ENCODE measurements at places on chromosomes 11 and 22.

DNA sequence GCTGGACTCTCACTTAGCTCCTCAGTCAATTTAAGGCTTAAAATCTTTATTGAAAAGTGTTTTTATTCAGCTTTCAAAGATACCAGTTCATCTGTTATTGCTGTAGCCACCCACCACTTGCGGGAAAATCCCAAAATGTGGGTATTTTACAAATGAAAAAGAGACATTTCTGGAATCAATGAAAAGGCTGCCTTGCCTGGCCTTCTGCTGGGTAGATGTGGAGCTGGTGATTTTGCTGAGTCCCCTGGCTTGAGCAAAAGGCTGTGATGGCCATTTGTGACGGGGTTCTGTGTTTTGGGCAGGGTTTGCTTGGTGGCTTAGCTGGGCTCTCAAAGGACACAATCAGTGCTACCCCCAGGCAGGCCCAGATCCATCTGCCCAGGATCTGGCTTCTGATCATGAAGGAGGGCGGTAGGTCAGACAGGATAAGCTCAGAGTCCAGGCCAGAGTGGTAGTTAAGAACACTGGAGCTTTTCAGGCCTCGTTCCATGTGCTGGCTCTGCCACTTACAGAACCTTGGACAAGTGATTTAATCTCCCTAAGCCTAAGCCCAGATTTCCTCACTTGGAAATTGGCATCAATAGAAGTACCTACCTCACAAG is 36.1 kb downstream of the UBASH3B start:
- DNase-seq = no peak

DNA sequence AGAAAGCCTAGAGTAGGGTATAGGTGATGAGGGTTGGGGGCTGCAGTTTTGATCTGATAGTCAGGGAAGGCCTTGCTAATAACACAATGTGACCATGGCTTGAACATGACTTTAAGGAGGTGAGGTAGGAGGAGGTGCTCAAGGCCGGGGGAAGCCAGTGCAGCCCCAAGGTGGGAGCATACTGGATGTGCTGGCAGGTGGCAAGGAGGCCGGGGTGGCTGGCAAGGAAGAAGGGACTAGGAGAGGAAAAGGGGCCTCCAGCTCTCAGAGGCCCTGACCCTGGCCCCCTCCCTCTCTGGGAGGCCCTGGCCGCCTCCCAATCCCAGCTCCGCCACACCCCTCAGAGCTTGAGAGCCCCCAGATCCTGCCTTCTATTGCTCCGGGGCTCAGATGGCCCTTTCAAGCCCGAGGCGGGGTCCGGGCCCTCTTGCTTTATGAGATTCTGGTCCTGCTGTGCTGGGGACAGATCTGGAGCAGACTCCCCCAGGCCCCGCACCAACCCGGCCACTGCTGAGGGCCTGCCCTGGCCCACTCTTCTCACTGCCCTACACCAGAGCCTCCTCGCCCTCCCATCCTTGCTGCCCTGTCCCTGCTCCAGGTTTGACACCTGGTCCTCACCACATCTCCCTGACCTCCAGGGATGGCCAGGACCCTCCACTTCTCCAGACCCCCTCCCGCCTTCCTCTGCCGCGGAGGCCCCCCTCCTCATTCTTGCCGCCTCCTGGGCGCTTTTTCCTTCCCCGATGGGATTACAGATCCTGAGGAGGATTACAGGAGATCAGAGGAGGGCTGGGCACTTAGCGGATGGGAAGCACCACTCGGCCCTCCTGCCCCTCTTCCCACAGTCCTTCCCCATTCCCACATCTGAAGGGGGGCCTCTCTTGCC is 1.8 kb downstream of the PITPNM1 start:
- DNase-seq = no peak

- DNase-seq = peak; percentile 64
These were observed 76.2 kb upstream of the TTLL12 start for GRCh38 chr22:43262990-43263644.

GRCh38 chr11:115691030-115691429 is 186.8 kb upstream of the CADM1 start:
- DNase-seq = no peak

GRCh38 chr11:117819096-117820040 is 5.2 kb downstream of the FXYD2 start:
- peak; percentile 55 for DNase-seq

DNA sequence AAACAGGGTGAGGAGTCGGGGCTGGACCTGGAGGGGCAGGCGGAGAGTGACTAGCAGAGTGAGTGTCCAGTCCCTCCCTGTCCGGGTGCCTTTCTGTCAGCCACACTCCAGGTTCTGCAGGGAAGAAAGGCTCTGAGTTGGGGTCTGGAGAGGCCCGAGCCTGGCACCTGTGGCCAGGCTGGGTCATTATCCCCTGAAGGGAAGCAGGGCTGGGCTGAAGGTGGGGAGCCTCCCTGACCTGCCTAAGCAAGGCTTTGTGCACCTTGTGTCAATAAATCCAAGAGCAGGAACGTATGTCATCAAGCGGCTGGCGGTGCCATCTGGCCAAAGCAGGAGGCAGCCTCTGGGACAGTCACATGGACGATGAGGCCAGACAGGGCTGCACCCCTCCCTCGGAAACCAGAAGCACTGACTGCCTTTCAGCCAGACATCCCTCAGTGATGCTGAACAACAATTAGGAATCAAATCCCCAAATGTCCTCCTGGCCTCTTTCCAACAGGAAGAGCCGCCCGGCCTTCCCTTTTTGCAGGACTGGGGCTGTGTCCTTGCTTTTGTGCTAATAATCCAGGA is 73.9 kb upstream of the FGF3 start:
- DNase-seq = no peak

GRCh38 chr11:117273550-117274289 is 17.4 kb upstream of the BACE1-AS start:
- DNase-seq = no peak

- no peak for DNase-seq
These were observed 6.3 kb downstream of the GRIK4 start for GRCh38 chr11:120517801-120518291.

DNA sequence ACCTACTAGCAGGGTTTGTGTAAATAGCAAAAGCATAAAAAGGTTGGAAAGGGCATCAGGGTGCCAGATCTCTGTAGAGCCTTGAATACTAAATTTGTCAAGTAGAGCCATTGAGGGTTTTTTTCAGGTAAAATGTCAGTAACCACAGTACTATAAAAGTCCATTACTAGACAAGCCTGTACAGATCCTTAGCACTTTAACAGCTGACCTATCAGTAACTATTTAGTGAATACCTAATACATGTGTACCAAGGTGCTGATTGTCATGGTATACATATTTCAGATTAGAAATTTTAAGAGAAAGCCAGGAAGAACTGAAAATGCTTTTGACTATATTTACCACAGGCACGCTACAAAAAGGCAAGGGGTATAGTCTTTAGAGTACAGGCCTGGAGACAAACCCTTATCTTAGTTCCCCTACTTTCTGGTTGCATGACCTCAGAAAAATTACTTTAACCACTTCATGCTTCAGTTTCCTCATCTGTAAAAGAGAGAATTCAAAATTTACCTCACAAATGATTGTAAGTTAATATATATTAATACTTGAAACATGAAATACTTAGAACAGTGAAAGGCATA is 57.9 kb downstream of the RAB38 start:
- DNase-seq = no peak

GRCh38 chr11:17596711-17597110 is 49.7 kb downstream of the OTOG start:
- DNase-seq = no peak

GRCh38 chr11:126207896-126208295 is 3.6 kb downstream of the RPUSD4 start:
- no peak for DNase-seq

DNA sequence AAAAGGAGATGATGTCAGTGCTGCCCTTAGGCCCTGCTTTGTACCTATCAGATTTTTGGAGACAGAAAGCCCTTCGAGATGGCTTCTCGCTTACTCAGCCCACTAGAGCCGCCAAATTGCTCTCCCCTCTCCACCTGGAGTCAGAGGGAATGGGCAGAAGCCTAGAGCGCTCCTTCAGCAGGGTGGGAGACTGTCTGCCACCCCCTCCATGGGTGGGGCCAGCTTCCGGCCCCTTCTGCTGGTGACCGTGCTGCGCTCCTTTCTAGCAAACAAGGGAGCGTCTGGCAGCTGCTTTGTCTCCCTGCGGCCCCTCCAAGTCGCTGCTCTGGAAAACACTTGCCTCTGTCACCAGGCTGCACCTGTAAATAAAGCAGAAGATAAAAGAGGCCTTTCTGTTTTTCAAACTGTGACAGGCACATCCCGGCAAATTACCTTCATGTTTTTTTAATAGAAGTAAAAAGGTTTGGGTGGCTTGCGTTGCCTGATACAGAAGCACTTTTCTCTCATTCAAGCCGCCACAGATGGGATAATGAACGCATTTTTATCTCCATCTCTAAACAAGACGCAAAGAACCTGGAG is 145.7 kb upstream of the NECTIN1 start:
- DNase-seq = no peak

- no peak for DNase-seq
These were observed 2.2 kb upstream of the PHLDA2 start for GRCh38 chr11:2931420-2931746.

DNA sequence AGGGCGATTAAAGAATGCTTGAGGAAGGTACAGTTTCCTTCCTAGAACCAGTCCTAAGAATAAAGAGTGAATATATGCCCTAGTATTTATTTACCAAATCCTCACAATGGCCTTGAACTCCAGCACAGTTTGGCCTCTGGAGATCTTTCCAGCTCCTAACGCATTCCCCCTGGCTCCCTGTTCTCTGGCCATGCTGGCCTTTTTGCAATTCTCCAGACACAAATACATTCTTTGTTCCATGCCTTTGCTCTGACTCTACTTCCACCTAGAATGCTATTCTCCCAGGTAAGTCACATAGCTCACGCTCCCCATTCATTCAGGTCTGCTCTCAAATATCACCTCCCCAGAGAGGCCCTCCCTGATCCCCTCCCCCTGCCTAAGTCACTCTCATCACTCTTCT is 3.7 kb upstream of the DGKZ start:
- DNase-seq = no peak

DNA sequence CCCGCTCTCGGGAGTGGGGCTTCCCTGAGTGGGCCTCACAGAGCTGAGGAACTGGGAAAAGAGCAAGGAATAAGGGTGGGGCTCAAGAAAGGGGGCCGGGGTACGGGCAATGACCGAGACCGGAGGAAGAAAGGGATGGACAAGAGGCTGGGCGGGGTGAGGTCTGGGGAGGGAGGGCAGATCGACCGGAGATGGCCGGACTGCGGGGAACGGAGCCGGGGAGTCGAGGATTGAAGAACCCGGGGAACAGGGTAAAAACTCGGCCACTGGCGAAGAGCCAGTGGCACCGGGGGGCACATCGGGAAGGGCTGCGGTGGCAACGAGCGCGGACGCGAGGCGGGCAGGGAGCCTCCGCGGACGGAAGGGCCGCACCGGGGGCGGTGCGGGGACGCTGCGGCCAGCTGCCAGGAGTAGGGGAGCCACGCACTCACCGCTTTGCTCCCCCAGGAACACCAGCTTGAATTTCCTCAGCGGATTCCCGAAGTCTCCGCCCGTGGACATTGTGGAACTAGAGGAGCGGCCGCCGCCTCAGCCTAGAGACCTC is 667 bp downstream of the RAB6A start:
- peak; percentile 41 for DNase-seq

GRCh38 chr11:114307524-114308203 is 11.5 kb downstream of the NNMT start:
- DNase-seq = no peak

DNA sequence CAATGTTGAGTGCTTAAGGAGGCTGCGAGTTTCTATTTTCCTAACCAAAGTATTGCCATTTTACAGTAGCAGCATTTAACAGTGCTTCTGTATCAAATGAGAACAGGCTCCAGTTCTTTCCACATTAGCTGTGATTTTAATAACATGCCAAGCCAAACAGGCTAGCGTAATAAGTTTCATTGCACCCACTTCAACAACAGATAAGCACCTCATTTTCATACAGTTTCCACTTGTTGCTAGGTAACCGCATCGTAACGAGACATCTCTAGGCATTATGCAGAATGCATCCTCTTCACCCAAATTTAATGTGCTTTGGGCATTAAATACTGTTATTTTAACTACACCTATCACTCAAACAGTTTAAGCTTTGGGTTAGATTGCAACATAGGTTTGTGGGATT is 79.0 kb downstream of the CADM1 start:
- DNase-seq = no peak

GRCh38 chr22:40328546-40329456 is 17.5 kb upstream of the ADSL start:
- DNase-seq = no peak

Data from GM10248 (cell line).